RWPE2 (cell line): ENCODE measurements at places on chromosomes 2 and 18.

DNA sequence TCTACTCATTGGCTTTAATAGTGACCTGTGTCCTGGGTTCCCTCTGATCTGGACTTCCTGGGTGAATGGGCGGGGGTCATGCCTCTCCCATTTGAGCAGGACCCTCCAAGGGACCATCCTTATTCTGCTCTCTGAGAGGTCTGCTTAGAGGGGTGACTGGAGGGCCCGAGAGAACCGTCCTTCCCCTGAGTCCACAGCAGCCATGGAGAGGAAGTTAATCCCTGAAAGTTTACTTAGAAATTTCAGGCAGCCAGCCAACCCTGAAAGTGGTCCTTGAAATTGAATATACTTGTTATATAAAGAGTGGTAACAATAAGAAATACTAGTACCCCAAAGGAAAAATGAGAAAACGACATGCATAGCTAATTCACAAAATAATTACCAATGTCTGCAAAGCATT lies 226.1 kb downstream of the DYSF start:
- peaks cover 4% of the 10 kb centered on the region for H3K27me3 ChIP-seq
- H3K27ac ChIP-seq: no peak overlapping the region
- H3K36me3 ChIP-seq: no peaks in the 10 kb centered on the region

DNA sequence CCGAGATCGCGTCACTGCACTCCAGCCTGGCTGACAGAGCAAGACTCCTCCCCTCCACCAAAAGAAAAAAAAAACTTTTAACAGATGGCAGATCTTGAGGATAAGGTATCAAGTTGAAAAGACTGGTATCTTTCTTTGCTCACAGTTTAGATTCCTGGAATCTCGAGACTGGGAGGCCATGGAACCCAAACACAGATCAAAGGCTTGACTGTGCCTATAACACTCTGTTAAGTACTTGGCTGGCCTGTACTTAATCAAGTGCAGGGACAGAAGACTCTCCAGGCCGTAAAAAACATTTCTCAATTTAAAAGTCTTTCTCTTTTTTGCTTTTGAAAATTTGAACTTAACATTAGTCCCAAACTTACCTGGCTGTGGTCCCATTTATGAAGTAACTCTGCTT lies 107.1 kb upstream of the ZNF516 start:
- no peak overlapping the region for H3K27ac ChIP-seq
- DNase-seq: no peak
- H3K27me3 ChIP-seq: no peaks in the 10 kb centered on the region
- H3K36me3 ChIP-seq: no peaks in the 10 kb centered on the region

DNA sequence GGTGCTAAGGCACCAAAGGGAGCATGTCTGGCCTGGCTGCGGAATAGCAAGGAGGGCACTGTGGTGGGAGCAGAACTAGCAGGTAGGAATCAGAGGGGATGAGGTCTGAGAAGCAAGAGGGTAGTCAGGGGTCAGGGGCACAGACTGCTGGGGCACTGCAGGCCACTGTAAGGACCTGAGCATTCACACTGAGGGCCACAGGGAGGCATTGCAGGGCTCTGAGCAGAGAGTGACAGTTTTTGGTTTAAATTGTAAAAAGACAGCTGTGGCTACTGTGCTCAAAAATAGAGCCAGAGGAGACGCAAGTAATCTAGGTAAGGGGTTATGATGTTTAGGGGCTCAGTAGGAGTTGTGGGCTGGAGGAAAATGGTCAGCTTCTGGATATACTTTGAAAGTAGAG lies 41.5 kb downstream of the ARHGAP25 start:
- no peak overlapping the region for H3K27ac ChIP-seq
- H3K4me3 ChIP-seq: no peak overlapping the region

- H3K4me3 ChIP-seq: no peak overlapping the region
- no peaks in the 10 kb centered on the region for H3K36me3 ChIP-seq
- DNase-seq: peak; percentile 81
- H3K27me3 ChIP-seq: no peaks in the 10 kb centered on the region
- H3K4me1 ChIP-seq: no peaks in the 10 kb centered on the region
- no peak overlapping the region for H3K27ac ChIP-seq
These were observed 233.9 kb downstream of the SATB2 start for GRCh38 chr2:199223791-199224190.

DNA sequence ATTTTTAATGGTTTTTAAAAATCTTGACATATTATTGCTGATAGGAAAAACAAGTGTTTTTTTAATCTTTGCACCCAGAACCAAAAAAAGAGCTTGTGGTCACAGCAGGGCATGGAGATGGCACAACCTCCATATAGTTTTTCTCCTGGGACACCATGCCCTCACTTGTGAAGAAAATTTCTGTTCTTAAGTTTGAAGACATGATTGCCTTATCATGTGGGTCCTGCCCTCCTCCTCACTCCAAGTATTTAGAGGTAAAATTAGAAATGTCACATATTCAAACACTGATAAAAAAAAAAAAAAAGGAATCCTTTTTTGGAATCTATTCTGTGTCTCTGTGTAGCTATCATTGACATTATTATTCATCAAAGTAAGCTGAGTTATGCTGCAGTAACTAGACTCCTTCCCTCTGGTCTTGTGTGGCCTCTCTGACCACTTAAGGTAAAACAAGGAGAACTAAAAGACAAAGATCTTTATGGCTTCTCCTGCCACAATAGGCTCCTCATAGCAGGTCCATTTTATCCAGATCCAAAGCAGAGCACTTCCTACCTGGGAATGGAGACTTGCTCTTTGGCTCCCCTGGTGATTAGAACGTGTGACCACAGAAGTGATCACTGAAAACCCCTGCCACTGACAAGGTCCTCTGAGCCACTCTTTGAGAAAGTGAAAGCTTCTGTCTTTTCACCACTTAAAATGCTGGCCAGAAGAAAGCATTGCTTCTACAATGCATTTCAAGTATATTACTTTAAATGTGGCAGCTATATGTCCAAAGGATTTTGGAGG lies 19.8 kb downstream of the ADD2 start:
- H3K27ac ChIP-seq: no peak overlapping the region
- no peak overlapping the region for H3K4me3 ChIP-seq
- DNase-seq: no peak
- no peaks in the 10 kb centered on the region for H3K36me3 ChIP-seq
- no peaks in the 10 kb centered on the region for H3K4me1 ChIP-seq

DNA sequence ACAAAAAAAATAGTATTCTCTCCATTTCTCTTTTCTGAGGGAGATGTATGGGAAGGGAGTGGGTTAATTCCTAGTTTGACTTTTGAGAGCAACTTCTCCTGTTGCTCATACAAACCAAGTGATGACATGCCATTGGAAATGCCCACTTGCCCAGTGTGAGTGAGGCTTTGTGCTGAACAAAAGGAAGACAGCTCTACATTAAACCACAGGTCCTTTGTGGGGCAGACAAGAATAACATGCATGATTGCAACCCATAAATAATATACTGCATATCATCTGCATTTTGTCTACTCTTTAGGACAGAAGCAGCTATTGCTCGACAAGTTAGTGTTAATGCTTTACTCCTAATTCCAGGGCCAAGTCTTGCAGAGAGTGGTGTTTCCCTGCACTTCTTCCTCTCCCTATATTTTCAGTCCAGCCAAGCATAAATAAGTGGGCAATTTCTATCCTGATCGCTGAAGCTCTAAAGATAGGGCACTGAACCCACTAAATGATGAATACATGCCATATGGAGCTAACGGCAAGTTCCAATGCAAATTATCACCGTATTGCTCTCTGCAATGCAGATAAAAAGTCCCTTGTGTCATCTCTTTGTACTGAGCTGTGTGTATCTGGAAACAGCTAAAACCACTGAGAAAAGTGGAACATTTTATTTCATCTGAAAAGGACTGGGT lies 19.4 kb upstream of the EHBP1 start:
- H3K36me3 ChIP-seq: no peaks in the 10 kb centered on the region
- H3K27me3 ChIP-seq: no peaks in the 10 kb centered on the region
- H3K27ac ChIP-seq: no peak overlapping the region
- no peak for DNase-seq

DNA sequence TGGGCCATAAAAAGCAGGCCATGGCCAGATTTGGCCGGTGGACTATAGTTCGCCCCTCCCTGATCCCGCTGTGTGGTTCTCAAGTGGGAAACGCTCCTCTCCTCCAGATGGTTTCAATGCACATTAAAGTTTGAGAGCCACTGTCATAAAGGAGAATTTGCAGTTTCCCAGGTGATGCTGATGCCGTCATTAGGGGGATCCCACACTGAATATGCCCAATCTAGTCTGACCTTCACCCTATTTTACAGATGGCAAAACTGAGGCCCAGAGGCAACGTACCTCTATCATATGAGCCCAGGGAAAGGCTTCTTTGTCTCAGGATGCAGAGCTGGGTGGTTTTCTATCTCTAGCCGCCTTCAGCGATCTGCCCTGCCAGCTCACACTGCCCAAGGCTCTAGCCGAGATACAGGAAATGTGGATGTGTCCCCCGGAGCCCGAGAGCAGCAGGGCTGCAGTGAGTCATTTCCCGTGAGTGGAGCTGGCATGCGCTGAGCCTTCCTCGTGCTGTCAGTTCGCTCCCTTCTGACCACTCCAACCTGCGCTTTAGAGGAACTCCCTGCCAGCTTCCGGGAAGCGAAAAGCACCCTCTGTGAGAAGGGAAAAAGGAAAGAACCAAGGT lies 116.2 kb downstream of the SMAD7 start:
- peak overlapping the region; percentile 1 for H3K4me3 ChIP-seq
- H3K4me1 ChIP-seq: peaks cover 48% of the 10 kb centered on the region
- H3K27me3 ChIP-seq: no peaks in the 10 kb centered on the region

DNA sequence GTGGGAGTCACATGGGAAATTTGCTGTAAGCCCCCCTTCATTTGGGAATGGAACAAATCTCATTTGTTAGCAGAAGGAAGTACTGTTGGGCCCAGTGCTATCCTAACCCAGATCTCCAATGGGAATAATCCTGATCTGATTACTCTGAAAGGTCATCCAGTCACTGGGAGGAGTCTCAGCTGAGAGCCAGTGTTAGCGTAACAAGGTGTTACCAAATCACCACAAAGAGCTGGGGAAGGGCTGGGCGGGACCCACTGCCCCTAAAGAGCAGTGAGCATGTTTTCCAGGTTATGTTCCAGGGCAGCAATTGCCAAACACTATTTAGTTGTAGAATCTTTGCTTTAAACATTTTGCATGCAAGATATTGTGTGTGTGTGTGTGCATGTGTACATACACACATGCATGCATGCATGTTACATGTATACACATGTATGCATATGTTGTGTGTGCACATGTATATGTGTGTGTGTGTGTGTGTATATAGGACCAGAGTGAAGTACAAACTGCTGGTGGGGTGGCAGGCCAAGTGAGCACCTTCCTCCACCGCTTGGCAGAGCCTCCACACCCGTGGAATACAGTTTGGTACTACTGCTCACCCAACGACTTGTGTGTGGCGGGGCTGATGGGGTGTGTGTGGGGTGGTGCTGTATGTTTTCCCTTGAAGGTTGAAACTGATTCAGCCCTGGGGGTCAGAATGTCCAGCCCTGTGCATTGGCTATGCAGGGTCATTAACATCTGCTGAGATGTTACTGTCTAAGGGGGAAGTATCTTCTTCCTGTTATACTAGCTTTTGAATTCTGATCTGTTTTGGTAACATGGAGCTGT lies 15.2 kb downstream of the INPP5D start:
- no peaks in the 10 kb centered on the region for H3K36me3 ChIP-seq
- H3K4me3 ChIP-seq: no peak overlapping the region
- no peaks in the 10 kb centered on the region for H3K4me1 ChIP-seq
- no peaks in the 10 kb centered on the region for H3K27me3 ChIP-seq
- H3K27ac ChIP-seq: no peak overlapping the region

DNA sequence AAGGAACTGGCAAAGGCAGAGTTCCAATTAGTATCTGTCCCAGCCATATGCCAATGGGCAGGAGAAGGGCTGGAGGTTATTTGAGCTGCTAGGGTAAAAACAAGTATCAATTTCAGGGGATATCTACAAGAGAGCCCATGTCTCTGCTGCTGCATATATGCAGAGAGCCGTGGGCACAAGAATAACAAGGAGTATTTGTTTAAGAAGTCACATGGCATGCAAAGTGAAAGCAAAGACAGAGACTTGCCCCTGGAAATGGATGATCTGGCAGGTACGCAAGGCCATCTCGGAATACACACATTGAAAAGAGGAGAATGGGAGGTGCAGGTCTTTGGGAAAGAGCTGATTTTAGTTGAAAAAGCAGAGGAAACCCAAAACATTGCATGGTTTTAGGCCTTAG lies 170.6 kb downstream of the EVA1A start:
- H3K4me1 ChIP-seq: peaks cover 9% of the 10 kb centered on the region
- H3K36me3 ChIP-seq: no peaks in the 10 kb centered on the region
- DNase-seq: no peak
- H3K27me3 ChIP-seq: no peaks in the 10 kb centered on the region
- no peak overlapping the region for H3K27ac ChIP-seq
- H3K4me3 ChIP-seq: no peak overlapping the region

GRCh38 chr2:73436019-73436418 lies 50.4 kb downstream of the ALMS1 start:
- peaks cover 33% of the 10 kb centered on the region for H3K36me3 ChIP-seq
- no peak for DNase-seq
- H3K4me1 ChIP-seq: no peaks in the 10 kb centered on the region
- no peaks in the 10 kb centered on the region for H3K27me3 ChIP-seq

DNA sequence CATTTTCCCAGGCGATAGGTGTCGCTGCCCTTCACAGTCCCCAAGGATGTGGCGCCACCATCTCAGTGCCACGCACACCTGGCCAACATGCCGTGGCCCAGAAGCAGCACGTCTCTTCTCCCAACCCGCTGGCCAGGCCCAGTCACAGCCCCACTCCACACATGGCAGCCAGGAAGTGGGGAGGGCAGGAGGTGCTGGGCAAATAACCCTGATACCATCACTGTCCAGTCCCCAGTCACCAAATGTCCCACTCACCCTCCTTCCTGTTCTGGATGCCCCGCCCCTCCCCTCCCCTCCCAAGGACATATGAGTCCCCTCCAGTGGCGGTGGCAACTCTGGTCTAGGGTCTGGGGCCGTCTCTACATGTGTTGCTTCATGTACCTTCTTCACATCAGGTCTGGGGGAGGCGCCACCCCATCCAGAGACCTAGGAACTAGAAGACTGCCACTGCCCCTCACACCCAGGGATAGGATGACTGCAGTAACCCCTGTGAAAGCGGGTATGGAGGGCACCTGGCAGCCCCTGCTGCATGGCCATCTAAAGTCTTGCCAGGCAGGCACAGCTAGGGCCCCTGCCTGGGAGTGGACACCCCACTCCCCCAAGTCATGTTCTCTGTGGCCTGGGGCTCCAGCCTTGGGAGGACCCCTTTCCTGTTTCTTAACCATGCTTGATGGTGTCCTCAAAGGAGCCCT lies 7.3 kb upstream of the CAPN10 start:
- peaks cover 26% of the 10 kb centered on the region for H3K4me1 ChIP-seq
- DNase-seq: no peak
- no peak overlapping the region for H3K4me3 ChIP-seq
- H3K27me3 ChIP-seq: no peaks in the 10 kb centered on the region
- peak overlapping the region; percentile 74 for H3K27ac ChIP-seq

GRCh38 chr18:55787536-55788073 lies 199.6 kb upstream of the TCF4 start:
- H3K27ac ChIP-seq: no peak overlapping the region
- no peaks in the 10 kb centered on the region for H3K36me3 ChIP-seq
- no peaks in the 10 kb centered on the region for H3K27me3 ChIP-seq
